ENCODE measurements at places on chromosomes 7 and 10. TPM values are rescaled to one million over a fixed set of nuclear protein-coding genes. Genes with fewer than 3 reads are reported as not detected.

The GPR15LG gene
- total RNA-seq: not detected

The FXYD4 gene
- total RNA-seq: not detected

The WDFY4 gene
- not detected for total RNA-seq

The NOS3 gene
- not detected for total RNA-seq

The SORCS3 gene
- total RNA-seq: 0.05 TPM

Measured in SK-MEL-5 (cell line).